ENCODE measurements at places on chromosomes 11 and 22.

- peak; percentile 42 for DNase-seq
Measured at GRCh38 chr22:39382410-39382809, 17.2 kb upstream of the TAB1 start.

- DNase-seq: no peak
Measured at GRCh38 chr22:47048123-47049077, 285.9 kb downstream of the TBC1D22A start.

DNA sequence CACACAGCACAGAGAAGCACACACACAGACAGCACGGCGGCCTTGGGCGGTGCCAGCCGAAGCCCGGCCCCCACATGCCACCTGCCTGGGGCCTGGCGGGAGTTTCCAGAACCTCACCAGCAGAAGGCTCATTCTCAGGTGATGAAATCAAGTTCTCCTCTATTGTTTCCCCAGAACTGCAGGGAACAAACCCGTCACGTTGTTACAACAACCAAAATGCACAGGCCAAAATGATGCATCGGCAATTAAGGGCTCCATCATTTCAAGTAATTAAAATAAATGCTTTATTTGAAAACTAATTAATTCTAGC lies 30.8 kb downstream of the GNB1L start:
- no peak for DNase-seq

GRCh38 chr11:45145379-45146071 lies 914 bp upstream of the PRDM11 start:
- no peak for DNase-seq

GRCh38 chr11:34300026-34300925 lies 57.5 kb downstream of the ABTB2 start:
- no peak for DNase-seq

DNA sequence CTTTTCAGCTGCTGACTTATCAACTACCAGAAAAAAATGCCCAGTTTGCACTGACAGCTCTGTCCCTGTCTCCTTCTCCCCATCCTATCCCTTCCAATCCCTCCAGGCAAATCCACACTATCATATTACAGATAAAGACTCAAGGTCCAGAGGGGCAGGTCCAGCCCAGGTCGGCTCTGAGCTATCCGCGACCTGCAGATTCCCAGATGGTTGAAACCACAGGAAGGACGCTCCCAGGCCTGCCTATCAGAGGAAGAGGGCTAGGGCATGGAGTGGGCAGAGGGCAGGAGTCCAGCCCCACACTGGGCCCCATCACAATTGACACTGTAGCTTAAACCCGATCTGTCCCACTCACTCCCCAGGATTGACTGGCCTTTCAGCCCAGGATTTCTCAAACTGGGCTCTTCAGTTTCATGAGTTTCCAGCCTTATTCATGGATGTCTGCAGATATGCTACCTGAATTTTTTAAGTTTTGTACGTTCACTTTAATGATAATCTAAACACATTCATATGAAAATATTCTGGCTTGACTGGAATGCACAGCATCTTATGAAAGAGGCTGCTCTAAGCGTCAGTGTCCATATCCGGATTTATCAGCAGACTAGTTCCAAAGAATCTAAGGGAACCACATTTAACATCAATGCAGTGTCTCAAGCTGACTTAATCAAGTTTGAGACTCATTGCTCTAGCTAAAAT lies 16.4 kb upstream of the FCHSD2 start:
- DNase-seq: no peak

DNA sequence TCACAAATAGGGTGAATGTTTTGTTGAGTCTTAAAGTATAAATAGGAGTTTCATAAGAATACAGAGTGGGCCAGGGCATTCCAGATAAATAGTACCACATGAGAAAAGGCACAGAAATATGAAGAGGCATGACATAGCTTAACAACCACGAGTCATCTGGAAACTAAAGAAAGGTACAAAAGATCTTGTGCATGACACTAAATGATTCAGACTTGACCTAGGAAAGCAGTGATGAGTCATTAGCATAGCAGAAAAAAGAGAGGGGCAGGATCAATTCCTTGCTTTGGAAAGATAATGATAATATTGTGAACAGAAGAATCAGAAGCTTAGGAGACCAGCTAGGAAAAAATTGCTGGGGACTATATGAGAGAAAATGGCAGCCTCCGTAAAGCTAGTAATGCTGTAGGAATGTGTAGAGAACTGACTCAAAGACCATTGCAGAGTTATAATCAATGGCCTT lies 47.6 kb upstream of the FIBIN start:
- DNase-seq: no peak

Measured in GM12892 (cell line).